ENCODE measurements at places on chromosomes 12 and 14.

GRCh38 chr12:57586128-57586527, 4.9 kb upstream of the PIP4K2C start:
- no peak for DNase-seq

DNA sequence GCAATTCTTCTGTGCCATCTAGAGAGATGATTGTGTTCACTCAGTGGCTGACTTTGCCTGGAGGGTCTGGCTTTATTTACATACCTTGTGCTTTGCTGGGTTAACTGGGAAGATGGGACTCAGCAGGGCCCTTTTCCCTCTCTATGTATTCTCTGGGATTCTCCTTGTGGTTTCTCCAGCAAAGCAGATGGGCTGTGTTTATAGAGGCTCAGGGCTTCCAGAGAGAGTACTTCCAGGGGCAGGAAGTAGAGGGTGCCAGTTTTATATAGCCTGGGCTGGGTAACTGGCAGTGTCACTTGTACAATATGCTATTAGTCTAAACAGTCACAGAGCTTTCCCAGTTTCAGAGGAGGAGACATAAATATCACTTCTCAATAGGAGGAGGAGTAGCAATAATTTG, 509.9 kb downstream of the DIO2 start:
- DNase-seq: no peak

GRCh38 chr12:11832093-11832492, 182.6 kb downstream of the ETV6 start:
- no peak for DNase-seq

- no peak for DNase-seq
Observed at GRCh38 chr14:50018201-50018932, 98.0 kb downstream of the VCPKMT start.

- DNase-seq: no peak
Observed at GRCh38 chr14:24705840-24706239, 71.8 kb upstream of the GZMB start.

GRCh38 chr14:53399057-53399456, 245.9 kb upstream of the DDHD1 start:
- DNase-seq: no peak

- DNase-seq: no peak
Observed at GRCh38 chr12:50708631-50709030, 55.3 kb upstream of the ATF1 start.

DNA sequence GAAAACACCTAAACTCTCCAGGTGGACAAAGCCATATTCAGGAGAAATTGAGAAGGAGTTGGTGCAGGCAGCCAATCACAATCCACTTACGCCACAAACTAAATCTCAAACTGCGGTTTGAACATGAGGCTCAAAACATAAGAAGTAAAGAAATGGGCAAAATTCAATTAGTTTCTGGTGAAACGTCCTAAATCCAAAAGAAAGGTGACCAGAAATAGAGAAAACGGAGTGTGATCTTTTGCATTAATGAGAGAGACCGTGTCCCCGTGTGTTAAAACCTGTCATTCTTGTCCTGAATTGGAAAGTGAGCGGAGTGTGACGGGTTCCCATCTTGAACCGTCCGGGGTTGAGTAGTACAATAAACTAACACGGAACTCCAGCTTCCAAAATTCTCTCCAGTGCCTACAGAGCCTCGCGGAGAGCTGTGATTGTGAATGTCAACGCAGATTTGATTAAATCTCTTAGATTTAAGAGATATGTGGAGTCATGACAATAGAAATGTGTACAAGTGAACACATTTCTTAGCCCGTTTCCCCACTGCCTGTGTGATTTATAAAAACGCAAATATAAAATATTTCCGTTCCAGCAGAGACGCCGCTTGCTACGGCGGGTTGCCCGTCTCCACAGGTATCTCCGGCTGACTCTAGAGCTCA, 595 bp upstream of the METAP2 start:
- DNase-seq: peak; percentile 72

- DNase-seq: no peak
Observed at GRCh38 chr12:67989184-67989920, at the start of gene IFNG-AS1. IFNG-AS1 (plus strand) TSS chr12:67989447.

- no peak for DNase-seq
Observed at GRCh38 chr12:95004610-95005009, 1.1 kb upstream of the NDUFA12 start.

DNA sequence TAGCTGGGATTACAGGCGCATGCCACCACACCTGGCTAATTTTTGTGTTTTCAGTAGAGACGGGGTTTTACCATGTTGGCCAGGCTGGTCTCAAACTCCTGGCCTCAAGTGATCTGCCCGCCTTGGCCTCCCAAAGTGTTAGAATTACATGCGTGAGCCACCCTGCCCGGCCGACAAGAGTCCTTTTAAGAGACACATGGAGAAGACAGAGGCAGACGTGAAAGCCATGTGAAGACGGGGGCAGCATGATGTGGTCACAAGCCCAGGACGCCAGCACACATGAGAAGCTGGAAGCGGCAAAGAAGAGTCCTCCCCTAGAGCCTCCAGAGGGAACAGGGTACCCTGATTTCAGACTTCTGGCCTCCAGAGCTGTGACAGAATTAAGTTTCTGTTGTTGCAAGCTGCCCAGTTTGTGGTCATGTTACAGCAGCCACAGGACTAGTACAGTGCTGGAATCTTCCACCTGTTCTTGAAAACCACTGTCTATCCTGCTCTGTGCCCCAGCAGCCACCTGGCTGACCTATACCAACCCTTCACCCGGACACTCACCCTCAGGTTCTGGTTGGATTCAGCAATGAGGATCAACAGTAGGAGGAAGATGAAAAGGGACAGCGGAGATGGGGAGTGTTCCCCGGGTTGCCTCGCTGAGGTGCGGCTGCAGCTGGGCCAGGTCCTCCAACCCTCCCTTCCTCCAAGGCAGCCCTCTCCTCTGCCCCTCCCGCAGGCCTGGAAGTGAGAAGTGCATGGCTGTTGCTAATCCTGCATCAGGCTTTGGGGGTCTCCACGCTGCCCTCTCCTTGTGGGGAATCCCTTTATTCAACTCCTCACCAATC, 16.9 kb downstream of the VPS37B start:
- DNase-seq: no peak

DNA sequence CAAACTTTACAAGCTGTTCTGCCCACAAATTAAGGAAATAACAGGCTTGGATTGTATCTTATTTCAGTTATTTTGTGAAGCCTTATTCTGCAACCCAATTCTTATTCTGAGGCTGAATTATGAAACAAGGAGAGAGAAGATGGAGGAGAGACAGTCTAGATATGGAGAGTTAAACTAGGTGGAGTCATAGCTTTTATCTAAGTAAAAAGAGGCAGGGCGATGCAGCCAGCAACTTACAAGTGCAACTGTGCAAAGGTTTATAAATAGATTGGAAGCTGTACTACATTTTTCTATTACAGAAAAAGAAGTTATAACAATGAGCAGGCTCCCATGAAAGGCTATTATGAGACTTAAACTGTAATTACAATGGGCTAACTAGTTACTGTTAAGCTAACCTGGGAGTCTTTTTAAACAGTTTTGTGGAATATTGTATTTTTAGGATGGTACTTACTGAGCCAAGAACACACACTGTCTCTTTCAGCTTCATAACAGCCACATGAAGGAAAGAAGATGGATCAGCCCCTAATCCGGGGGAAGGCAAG, 22.4 kb downstream of the NID2 start:
- no peak for DNase-seq

- DNase-seq: peak; percentile 33
Observed at GRCh38 chr12:111753144-111753881, 13.4 kb upstream of the ALDH2 start.

GRCh38 chr12:42568952-42569915, 20.3 kb downstream of the PRICKLE1 start:
- DNase-seq: peak; percentile 19

DNA sequence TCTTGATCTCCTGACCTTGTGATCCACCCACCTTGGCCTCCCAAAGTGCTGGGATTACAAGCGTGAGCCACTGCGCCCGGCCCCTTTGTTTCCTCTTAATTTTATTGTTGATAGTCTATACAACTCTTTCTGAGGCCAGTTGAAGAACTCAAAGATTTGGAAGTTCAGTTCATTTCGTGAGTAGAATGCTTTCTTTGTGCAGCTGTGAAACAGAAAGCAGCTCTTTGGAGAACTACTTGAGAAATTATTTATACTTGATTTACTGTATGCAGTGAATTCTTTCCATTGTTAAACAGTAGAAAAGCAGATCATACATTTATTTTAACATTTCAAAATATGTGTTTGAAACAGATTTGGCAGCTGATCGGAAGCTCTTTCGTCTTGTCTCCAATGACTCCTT, 69.3 kb downstream of the PCNX1 start:
- no peak for DNase-seq

DNA sequence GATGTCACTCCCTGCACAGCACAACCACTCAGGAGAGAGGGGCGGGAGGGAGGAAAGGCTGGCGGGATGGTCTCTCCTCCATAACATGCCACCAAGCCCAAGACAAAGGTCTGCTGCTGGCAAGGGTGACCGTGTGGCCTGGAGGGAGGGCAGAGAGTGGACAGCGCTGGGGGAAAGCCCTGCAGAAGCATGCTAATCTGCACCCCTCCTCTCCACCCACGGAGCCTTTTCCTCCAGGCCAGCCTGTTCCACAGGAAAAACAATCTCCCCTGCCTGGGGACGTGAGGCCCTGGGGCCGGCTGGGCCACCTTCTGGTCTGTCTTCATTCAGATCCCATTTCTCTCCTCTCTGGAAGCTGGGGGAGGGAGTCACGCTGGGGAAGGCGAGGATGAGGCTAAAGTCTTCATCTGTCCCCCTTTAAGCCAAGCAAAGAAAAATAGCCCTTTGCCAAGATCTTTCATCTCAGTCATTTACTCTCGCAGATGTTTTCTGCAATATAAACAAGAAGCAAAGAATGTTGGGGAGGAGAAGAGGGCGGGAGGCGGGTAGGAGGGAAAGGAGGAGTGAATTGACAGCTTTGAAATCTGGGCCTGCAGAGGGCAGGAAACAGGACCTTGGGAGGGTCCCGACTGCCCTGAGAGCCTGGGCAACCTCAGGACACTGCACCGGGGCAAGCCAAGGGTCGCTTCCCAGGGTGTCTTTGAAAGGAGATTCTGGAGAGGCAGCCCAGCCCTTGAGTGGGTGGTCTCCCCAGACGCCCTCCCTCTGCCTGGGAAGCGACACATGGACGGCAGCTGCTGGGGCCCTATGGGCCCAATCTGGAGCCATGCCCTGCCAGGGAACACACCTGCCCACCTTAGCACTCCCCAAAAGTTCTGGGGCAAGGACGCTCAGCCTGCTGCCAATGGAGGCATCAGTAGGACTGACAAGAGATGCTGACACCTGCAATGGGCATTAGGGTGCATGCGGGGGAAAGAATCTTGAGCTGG, 133.6 kb downstream of the ZFP36L1 start:
- DNase-seq: no peak

DNA sequence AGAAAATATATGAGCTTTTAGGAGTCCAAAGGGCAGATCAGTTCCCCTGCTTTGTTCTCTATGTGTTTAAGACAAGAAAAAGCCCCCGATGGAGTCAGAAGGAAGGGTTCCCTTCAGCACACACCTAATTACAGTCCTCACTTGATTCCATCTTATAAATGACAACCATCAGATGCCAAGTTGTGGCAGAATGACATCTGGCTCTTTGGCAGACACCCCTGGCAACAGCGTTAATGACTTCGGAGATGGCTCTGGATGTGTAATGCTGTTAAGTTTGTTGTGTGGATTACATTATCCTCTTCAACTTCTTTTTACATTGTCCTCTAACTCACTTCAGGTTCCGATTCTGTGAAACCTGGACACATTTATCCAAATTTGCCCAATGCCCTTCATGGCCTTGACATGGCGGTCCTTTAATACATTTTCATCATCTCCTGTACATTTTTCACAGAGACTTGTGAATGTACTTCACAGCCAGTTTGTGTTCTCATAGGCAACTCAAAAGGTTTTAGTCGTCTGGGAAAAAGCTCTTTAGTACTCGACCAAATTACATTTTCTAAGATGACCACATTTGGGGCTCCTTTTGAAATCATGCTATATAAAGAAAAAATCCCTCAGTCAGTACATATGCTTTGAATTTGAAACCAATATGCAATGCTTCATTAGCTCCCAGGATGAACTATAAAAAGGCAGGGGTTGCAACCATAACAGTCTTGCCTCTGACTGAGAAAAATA, 667.8 kb downstream of the NOVA1 start:
- no peak for DNase-seq

- DNase-seq: no peak
Observed at GRCh38 chr12:131592972-131593371, 117.9 kb upstream of the SFSWAP start.

DNA sequence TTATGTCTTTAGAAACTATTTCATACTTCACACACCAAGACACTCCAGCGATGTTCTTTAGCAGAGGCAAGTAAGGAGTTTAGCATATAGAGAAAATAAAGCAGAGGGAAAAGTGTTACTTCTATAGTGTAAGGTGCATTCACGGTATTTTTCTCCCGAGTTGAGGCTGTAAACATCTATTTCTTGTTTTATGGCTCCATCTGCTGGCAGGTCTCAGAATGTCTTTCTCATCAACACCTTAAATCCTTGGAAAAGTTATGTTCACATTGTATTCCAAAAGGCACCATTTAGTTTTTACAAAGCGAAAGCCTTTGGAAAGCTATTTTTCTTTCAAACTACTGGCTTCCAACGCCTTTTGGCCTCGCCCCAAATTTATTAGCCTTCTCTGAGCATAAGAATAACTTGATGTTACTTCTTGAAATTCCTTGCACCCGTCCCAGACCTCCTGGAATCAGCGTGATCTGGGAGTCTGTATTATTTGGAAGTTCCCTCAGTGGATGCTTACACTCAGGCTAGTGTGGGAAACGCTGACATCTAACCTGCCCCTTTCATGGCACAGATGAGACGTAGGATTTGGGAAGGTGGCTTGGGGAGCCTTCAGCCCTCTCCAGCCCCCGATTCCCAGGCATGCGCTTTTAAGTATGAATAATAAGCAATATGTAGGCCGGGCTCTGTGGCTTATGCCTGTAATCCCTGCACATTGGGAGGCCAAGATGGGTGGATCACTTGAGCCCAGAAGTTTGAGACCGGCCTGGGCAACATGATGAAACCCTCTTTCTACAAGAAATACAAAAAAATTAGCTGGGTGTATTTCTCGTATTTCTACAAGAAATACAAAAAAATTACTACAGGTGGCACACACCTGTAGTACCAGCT, 1.9 kb upstream of the PIWIL1 start:
- DNase-seq: peak; percentile 67

Data from NCI-H1417 (cell line).